ENCODE measurements at places on chromosomes 1 and 21. TPM values are rescaled to one million over a fixed set of nuclear protein-coding genes. Genes with fewer than 3 reads are reported as not detected.

- H3K36me3 ChIP-seq: no peaks in the 10 kb centered on the region
- H3K4me1 ChIP-seq: peaks cover 27% of the 10 kb centered on the region
- no peak for DNase-seq
- H3K4me3 ChIP-seq: no peak overlapping the region
Measured at GRCh38 chr1:201061049-201061448, 37.5 kb upstream of the KIF21B start.

DNA sequence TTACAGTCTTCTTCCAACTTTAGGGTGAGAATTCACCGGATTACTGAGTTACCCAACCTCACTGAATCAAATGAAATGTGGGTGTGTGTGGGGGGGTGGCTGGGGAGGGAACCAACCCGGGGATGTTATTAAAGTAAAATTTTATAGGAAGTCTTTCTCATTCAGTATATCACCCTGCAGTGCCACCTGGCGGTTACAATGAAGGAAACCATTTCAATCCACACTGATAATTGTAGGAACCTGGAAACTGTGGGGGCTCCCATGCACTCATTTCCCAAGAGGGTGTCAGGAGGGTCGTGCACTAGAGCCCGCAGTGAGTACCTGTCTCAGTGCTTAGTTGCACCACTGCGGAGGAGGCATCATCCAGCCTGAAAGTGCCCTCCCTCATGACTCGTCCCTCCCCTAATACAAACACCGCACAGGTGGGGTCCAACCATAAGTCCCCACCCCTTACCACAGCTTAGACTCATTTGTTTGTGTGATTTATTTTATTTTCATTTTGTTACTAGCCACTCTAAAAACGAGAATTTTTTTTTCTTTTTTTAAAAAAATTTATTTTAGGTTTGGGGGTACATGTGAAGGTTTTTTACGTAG is 29.1 kb upstream of the IGSF5 start:
- no peak overlapping the region for H3K27ac ChIP-seq
- no peak overlapping the region for H3K4me3 ChIP-seq
- no peaks in the 10 kb centered on the region for H3K4me1 ChIP-seq
- H3K36me3 ChIP-seq: no peaks in the 10 kb centered on the region
- H3K27me3 ChIP-seq: no peaks in the 10 kb centered on the region

DNA sequence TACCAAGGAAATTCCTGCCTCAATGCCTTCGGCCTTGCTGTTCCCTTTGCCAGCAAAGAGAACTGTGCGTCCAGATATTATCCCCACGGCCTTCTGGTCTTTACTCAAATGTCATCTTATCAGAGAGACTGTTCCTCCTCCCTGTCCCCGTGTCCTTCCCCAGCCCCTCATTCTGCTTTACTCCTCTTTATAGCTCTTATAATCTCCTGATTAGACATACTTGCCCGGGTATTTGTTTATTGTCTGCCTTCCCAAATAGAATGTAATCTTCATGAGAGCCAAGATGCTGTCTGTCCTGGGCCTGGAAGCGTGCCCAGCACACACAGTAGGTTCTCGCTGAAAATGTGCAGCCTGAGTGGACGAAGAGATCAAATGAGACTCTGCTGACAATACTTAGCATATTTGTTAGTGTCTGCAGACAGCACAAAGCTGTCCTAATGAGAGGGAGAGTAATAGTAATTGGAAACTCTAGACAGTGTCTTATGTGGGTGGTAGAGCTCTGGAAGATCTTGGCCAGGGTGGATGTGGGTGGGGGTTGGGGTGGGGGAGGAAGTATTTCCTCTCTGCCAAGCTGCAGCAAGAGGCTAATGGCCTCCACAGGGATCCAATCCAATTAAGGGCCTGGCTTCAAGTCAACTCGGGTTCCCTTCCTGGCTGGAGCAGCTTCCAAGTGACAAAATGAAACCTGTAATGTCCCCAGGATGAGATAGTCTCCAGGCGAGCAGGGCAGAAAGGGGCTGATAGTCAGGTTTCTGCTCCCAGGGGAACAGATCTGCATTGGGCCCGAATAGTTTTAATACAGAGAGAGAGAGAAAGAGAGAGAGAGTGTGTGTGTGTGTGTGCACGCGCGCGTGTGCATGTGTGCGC is 9.5 kb upstream of the CLIC4 start:
- H3K27ac ChIP-seq: peak overlapping the region; percentile 60
- peaks cover 23% of the 10 kb centered on the region for H3K4me1 ChIP-seq
- no peaks in the 10 kb centered on the region for H3K27me3 ChIP-seq
- H3K36me3 ChIP-seq: no peaks in the 10 kb centered on the region
- peak; percentile 66 for DNase-seq

GRCh38 chr1:29626726-29627125 is 390.4 kb downstream of the PTPRU start:
- H3K36me3 ChIP-seq: no peaks in the 10 kb centered on the region
- H3K27me3 ChIP-seq: no peaks in the 10 kb centered on the region
- DNase-seq: no peak
- no peak overlapping the region for H3K4me3 ChIP-seq
- H3K27ac ChIP-seq: no peak overlapping the region

DNA sequence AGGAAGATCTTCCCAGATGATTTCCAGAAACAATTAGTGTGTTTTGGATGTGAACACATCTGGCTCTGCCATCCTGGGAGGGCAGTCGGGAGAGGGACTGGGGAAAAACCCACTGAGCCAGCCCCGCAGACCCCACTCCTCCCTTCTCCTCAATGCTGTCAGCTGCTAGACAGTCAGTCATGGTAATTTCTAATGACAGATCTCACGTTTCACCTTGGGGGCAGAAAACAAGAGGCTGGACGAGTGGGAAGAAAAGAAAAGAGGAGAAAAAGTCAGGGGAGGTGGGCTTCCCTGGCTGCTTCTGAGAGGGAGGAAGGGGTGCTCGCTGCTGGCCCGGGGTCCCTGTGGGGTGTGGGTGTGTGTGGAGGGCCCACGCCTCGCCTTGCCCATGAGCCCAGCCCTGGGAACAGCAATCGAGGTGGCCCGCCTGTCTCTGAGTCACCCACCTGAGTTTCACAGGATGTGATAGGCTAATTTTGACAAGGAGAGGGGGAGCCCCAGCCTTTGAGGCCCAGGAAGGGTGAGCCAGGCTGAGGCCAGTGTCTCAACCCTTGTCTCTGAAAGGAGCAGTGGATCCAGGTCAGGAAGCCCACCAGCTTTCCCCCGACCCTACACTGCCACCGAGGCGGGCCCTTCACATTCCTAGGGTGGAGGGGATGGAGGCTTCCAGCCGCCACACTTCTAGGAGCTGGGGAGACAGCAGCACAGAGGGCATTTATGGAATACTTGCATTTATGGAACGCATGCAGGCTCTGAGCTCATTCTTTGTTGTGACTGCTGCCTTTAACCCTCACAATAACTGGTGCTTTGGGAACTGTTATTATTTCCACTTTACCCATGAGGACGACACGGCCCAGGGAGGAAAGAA is 49.1 kb upstream of the IFNLR1 start:
- H3K4me1 ChIP-seq: no peaks in the 10 kb centered on the region
- H3K27me3 ChIP-seq: no peaks in the 10 kb centered on the region
- no peak overlapping the region for H3K4me3 ChIP-seq
- DNase-seq: no peak
- H3K27ac ChIP-seq: no peak overlapping the region

GRCh38 chr1:228428412-228428811 is 11.8 kb upstream of the TRIM17 start:
- no peak overlapping the region for H3K4me3 ChIP-seq
- H3K36me3 ChIP-seq: no peaks in the 10 kb centered on the region
- H3K27me3 ChIP-seq: peaks cover 52% of the 10 kb centered on the region
- H3K27ac ChIP-seq: no peak overlapping the region

DNA sequence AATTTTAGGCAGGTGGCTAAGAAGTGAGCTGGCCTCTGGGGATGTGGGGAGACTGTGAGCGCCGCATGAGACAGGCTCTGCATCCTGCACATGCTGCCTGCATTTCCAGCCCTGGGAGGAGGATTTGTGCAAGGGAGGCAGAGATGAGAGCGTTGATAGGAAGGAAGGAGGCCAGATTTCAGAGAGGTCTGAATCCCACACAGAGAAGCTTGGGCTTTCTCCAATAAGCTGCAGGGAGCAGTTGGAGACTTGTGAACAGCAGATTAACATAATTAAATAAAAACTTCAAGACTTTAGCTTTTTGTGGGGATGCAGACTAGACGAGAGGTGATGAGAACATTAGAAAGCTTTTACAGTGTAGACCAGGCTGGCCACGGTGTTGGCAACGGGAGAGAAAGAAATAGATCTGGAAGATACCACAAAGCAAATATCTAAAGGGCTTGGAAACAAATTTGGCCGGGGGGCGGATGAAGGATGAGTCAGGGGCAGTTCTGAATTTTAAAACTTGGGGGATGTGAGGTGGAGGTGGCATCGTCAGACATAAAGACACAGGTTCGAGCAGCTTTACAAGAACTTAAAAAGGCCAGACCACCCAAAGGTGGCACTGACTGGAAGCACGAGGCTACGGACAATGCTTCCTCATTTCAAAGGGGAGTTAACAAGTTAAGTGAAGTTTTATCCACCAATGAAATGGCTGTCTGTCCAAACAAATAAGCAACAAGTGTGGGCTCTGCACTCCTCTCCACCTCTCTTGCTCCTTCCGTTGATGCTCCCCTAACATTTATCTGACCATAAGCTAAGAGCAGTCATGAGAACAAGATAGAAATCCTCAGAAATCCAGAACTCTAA is 57.0 kb downstream of the HIVEP3 start:
- H3K4me1 ChIP-seq: peaks cover 2% of the 10 kb centered on the region
- no peak overlapping the region for H3K27ac ChIP-seq
- H3K4me3 ChIP-seq: no peak overlapping the region

GRCh38 chr1:209742409-209743144 is 13.3 kb upstream of the TRAF3IP3 start:
- H3K36me3 ChIP-seq: no peaks in the 10 kb centered on the region
- H3K4me1 ChIP-seq: peaks cover 15% of the 10 kb centered on the region
- H3K4me3 ChIP-seq: no peak overlapping the region
- DNase-seq: no peak

DNA sequence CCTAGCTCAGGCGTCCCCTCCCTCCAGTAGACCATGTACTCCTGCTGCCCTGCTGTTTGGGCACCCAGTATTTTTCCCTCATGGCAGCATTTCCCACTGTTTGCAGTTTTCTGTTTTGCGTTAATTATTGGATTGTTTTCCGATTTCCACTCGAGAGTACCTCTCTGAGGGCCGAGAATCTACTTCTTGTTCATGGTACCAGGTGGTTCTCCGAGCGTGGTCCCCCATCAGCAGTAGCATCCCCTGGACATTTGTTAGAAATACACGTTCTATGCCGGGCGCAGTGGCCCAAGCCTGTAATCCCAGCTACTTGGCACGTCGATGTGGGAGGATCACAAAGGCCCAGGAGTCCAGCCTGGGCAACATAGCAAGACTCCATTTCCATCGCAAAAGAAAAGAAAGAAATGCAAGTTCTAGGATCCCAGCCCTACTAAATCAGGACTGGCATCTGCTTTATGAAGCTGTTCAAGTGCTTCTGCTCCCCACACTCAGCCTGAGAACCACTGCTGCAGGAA is 690 bp downstream of the RRP1 start:
- H3K36me3 ChIP-seq: peaks cover 9% of the 10 kb centered on the region
- H3K4me1 ChIP-seq: peaks cover 14% of the 10 kb centered on the region
- H3K4me3 ChIP-seq: peak overlapping the region; percentile 68
- DNase-seq: no peak
- H3K27ac ChIP-seq: peak overlapping the region; percentile 91
- no peaks in the 10 kb centered on the region for H3K27me3 ChIP-seq

GRCh38 chr1:119797606-119798005 is 13.7 kb downstream of the REG4 start:
- H3K27me3 ChIP-seq: no peaks in the 10 kb centered on the region
- H3K4me3 ChIP-seq: no peak overlapping the region
- no peak for DNase-seq
- no peak overlapping the region for H3K27ac ChIP-seq
- H3K4me1 ChIP-seq: peaks cover 28% of the 10 kb centered on the region

DNA sequence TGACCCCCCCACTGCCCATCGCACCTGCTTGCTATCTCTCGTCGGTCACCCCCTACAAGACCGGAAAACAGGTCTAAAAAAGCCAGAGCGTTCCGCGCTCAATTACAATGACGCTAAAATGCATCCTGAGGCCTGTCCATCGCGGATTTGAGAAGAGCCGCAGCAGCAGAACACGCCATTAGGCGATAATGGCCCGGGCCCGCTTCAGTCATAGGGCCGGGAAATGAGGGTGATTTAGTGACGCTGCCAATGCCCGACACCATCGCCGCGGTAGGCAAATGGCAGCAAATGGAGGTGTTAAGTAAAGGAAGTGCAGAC is 64.1 kb upstream of the SSX2IP start:
- DNase-seq: no peak
- no peak overlapping the region for H3K4me3 ChIP-seq
- H3K27ac ChIP-seq: no peak overlapping the region
- H3K27me3 ChIP-seq: no peaks in the 10 kb centered on the region
- no peaks in the 10 kb centered on the region for H3K36me3 ChIP-seq
- peaks cover 2% of the 10 kb centered on the region for H3K4me1 ChIP-seq

DNA sequence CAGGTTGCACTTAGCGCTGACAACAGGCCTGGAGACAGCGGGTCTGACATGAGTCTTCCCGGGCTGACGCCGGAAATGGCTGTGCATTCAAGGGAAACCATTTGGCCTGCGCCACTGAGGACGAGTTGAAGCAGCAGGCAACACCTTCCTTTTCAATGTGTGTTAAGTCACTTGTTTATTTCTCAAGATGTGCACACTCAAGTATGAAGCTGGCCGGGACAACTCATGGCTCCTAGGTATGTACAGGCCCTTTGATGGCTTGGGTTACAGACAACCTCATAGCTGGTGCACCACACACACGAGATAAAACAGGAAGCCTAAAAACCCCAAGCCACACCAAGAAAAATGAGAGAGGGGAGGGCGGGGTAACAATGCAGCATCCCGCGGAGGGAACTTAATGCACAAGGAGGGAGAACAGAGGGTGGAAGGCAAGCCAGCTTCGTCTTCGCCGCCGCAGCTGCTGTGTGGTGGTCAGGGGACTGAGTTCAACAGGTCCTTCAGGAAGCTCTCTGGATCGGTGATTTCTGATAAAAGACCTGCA is 118.0 kb upstream of the IFFO2 start:
- H3K27me3 ChIP-seq: no peaks in the 10 kb centered on the region
- no peak overlapping the region for H3K4me3 ChIP-seq
- peaks cover 55% of the 10 kb centered on the region for H3K36me3 ChIP-seq
- H3K4me1 ChIP-seq: peaks cover 36% of the 10 kb centered on the region
- no peak for DNase-seq

Gene OR14K1
- total RNA-seq: not detected

Gene C2CD4D
- total RNA-seq: not detected

Gene HAO2
- total RNA-seq: not detected

Gene FCN3
- total RNA-seq: 0.49 TPM
